ENCODE measurements at places on chromosomes 6 and 20. TPM values are rescaled to one million over a fixed set of nuclear protein-coding genes. Genes with fewer than 3 reads are reported as not detected.

EZR gene
- 132 TPM for total RNA-seq

GCM1 gene
- under 0.01 TPM for total RNA-seq

TSPO2 gene
- 0.38 TPM for total RNA-seq

RSPH9 gene
- total RNA-seq, result 0.09 TPM

BMP2 gene
- total RNA-seq, result 0.47 TPM

All from thymus (tissue), 14 donors.